Stimulated activated CD4-positive, alpha-beta T cell treated with anti-CD3 and anti-CD28 coated beads, Interleukin-15, amount 100 ng/mL, for 1 hour (primary cell): ENCODE measurements at places on chromosomes 1 and 21.

DNA sequence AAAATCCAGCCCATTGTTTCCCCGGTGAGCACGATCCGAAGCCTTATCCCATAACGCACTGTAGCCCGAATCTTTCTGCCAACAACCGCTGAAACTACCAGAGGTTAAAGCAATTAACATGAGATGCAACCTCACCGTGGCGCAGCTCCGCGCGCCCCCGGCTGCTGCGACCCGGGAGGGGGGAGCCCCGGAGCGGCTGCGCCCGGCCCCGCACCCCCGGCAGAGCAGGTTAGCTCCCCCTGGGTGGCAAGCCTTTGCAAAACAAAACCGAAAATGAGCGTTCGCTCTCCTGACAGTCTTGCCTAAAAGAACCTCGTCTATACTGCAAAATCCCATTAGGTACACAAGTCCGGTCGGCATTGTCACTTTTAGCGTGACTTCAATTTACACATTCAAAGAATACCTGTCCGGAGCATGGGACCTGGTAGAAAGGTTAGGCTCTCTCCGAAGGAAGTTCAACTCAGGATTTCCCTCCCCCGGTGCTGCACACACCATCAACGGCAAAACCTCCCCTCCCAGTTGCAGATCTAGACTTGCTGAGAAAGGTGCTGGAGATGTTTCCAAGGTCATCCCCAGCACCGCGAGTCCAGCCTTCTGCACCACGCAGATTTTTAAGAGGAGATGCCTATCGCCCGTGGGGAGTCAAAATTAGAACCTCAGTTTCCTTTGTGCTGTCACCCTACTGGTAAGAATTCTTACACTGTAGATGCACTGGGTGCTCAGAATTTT, 107.5 kb downstream of the ZNF281 start:
- DNase-seq, result peak; percentile 42

DNA sequence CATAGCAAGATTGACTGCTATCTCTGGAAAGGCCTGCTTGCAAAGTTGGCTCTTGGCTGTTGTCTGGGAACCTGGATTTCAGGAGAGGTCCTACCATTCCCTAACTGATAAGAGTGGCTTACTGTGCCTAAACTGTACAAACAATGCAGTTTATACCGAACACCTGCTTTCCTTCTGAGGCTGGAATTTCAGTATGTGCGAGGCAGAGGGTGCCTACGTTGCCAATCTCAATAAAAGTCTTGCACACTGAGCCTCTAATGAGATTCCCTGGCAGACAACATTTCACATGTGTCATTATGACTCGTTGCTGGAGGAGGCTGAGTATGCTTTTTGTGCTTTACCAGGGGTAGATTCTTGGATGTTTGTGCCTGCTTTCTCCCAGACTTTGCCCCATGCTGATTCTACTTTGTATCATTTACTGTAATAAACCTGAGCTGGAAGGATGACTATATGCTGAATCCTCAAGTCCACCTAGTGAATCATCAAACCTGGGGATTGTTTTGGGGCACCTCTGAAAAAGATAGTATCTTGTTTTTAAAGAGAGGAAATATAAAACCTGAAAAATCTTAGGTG, 58.9 kb upstream of the GNG4 start:
- DNase-seq, result no peak

- DNase-seq, result no peak
These were observed 1272.4 kb upstream of the ADGRL4 start for GRCh38 chr1:80278936-80279335.

- no peak for DNase-seq
These were observed 3.4 kb downstream of the CACHD1 start for GRCh38 chr1:64473367-64473766.

DNA sequence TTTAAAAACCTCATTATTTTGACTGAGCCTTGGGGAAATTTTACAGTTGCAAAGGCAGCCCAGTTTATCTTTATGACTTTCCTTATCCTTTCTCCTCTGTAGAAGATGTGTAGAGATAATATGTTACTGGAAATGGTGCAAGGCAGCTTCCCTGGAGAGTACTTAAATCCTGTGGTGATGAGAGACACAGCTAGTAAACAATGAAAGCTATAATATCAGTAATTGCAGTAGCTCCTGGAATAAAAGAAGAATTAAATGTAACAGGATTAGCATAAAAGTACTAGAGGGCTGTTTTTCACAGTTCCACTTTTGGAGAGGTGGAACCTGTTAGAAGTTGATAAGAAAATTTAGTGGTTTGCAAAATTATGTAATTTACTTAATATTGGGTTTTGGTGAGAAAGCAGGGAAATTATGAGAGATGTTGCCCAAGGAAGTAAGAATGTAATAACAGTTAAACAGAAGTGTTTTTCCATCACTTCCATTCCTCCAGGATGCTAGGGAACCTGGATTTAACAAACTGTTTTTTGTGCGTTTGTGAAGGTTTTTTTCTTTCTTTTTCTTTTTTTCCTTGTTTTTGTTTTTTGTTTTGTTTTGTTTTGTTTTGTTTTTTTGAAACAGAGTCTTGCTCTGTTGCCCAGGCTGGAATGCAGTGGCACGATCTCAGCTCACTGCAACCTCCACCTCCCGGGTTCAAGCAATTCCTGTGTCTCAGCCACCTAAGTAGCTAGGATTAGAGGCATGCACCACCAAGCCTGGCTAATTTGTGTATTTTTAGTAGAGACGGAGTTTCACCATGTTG, 15.7 kb upstream of the EDEM3 start:
- DNase-seq, result no peak

GRCh38 chr1:182917378-182917777, 35.6 kb downstream of the SHCBP1L start:
- DNase-seq, result no peak

GRCh38 chr1:175597969-175598765, 145.2 kb downstream of the TNR start:
- DNase-seq, result no peak

DNA sequence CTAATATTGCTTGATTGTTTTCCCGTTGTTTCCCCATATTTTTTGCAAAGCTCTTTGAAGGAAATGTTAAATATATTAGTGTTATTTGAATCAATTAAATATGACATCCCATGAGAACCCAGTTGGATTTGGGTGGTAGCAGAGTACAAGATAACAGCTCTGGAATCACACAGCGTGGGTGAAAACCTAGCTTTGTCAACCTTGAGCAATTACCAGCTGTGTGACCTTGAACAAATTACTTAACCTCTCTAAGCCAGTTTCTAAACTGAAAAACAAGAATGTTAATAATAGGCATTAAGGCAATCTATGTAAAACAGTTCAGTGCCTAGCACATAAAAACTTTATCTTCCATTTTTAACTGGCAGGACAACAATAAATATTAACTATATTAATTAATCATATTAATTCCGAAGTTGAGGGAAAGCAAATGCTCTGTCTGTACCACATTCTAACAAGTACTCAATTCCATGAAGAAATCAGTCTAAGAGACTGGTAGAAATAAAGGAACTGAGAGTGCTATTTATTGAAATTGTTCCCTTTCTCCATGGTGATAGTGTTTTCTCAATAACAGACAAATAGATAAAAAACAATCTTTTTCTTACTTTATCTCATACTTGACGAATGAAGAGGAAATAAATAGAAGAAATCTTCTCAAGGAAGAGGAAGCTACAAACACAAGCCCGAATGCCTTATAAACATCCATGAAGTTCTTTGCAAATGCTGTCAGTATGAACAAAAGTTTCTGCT, 27.0 kb downstream of the DNASE2B start:
- no peak for DNase-seq

DNA sequence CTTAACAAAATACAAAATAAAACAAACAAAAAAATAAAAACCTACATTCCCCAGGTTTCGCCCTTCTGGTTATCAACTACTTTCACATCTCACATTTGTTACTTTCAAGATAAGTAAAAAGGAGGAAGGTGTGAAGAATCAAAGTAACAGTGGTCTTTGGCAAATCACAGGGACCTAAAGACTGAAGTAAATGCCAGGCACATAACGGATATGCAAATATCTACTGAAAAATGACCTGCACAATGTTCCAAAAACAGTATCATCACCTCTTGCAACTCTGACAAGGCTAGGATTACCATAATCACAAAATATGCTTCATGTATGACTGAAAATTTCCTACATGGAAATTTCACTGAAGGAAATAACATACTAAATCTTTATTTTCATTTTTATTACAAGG, 29.3 kb downstream of the COP1 start:
- no peak for DNase-seq

DNA sequence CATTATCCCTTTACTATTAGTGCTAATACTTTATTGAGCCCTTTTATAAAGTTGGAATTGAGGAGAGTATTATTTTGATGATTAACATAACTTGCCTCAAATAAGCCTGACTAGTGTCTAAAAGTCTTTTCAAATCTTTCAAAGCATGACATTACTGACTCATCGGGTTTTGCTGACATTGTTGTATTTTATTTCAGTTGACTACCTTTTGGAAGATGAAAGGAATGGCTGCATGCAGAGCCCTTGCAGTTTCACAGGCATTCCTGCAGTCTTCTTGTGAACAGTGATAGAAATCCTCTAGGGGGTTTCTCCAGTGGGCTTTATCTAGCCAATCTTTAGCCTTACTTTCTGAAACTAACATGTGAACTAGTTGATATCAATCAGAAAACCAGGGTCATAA, 43.0 kb upstream of the TMEM61 start:
- no peak for DNase-seq

DNA sequence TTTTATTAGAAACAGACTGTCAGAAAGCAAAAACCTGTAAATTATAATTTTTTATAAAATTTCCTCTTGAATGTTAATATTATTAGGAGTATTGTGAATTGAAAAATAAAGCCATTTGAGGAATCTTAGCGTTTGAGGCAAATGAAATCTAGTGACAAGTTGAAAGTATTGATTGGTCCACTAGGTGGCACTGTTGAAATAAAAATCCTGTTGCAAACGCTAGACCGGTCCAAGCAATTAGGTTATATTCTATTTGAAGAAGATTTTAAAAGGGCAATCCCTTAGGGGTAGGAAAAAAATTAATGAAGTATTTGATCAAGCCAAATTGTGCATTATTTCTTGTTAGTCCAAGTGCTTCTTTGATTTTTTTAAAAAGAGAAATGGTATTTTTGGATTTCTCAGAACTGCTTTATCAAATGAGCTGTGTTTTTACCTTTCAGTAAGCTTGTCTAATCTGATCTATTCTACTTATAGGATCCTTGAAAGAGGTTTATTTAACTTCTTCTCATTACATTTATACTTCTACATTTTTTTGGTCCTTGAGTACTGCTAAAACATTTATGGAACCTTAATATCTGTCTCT, 57.7 kb downstream of the ATG4C start:
- no peak for DNase-seq
